HT-29 (cell line): ENCODE measurements at places on chromosomes 1 and 21.

- no peak for DNase-seq
These were observed 59.5 kb downstream of the OPTC start for GRCh38 chr1:203553496-203553895.

GRCh38 chr1:99566290-99567021 lies 79.5 kb upstream of the PALMD start:
- DNase-seq: no peak

- DNase-seq: no peak
These were observed 164.3 kb downstream of the KIF26B start for GRCh38 chr1:245319094-245319493.

DNA sequence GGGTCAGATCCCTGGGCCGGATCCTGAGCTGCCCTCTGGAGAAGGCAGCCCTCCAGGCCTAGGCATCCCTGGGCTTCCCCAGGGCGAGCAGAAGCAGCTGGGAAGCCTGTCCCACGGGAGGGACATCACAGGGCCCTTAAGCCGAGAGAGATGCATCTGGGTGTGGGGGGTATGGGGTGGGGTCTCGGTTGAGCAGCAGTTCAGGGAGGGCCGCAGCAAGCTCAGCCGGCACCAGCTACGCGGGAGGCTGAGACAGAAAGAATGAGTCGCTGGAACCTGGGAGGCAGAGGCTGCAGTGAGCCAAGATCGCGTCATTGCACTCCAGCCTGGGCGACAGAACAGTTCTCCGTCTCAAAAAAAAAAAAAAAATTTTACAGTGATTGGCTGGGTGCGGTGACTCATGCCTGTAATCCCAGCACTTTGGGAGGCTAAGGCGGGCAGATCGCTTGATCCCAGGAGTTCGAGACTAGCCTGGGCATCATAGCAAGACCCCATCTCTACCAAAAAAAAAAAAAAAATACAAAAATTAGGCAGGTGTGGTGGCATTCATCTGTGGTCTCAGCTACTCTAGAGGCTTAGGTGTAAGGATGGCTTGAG lies 37.7 kb downstream of the RRP1 start:
- no peak for DNase-seq

- DNase-seq: no peak
These were observed 1.0 kb downstream of the CCDC181 start for GRCh38 chr1:169426174-169426705.

- DNase-seq: no peak
These were observed 126.6 kb upstream of the PLPPR4 start for GRCh38 chr1:99137554-99138206.

DNA sequence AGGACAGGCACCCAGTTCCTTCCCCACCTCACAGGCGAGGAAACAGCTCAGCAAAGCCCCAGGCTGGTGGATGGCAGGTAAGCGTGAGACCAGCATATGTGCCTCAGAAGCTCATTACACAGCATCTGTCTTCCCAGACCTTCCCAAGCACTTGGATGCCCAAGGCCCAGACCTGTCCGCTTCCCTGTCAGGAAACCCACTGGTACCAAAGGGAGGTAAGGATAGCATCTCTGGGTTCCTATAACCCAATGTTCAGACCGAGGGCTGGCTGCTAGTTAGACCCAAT lies 3.3 kb downstream of the POFUT2 start:
- no peak for DNase-seq

GRCh38 chr1:12774801-12775345 lies 1.3 kb downstream of the PRAMEF12 start:
- no peak for DNase-seq

GRCh38 chr1:43067977-43068751 lies 103.9 kb downstream of the EBNA1BP2 start:
- DNase-seq: peak; percentile 50

DNA sequence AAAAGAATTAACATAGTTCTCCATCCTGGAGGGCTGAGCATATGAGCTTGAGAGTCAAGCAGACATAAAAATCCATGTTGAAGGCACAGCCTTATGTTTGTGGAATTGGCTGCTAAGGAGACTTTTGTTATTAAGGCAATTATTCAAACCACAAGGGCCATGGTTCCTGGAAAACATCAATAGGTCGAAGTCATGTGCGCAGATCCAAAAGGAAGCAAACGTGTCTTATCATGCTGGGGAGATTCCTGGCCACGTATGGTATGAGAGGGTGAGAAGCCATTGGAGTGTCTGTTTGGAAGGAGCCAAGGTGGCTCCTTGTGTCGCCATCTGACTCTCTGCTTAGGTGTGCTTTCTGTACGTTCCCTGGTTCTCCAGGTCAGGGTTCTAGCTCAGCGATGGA lies 61.8 kb upstream of the COA6 start:
- DNase-seq: no peak

- DNase-seq: no peak
These were observed 7.4 kb downstream of the LRRC47 start for GRCh38 chr1:3788756-3789420.

DNA sequence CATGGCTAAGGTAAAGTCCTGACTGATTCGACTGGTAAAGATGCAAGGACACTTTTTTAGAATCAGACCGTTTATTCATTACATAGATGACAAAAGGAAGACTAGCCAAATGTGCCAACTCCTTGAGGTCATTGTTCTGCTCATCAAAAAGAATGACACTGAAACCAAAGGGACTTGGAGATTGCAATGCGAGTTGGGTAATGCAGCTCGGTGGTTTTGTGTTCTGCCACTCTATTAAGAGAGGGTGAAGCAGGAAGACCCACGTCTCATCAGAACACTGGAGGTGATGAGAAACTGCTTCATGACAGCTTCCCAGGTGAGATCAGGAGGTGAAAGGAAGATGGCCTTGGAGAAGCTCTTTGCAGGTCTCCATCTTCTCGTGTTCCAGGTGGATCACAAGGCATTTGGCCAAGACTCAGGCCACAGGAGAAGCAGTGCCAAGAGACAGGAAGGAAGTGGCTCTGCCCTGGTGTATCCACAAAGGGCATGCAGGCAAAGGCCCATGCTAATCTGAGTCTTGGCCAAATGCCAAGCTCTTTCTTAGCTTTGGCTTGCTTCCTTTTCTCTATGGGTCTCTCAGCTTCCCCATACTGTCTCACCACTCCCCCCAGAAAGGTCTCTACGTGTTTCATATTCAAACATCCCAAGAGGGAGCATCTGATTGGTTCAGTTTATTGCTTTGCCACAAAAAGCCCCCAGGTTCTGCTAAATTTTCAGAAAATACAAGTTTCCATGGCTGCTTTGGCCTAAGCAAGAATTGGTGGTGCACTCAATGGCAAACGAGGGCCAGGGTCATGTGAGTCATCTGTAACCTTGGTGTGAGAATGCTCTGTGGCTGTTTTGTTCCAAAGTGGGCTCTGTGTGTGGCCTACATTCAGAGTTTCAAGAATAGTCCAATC lies 5.7 kb upstream of the CCT8 start:
- peak; percentile 49 for DNase-seq

GRCh38 chr1:81406292-81406999 lies 394.3 kb upstream of the ADGRL2 start:
- no peak for DNase-seq

GRCh38 chr1:44067266-44068250 lies 36.3 kb upstream of the SLC6A9 start:
- no peak for DNase-seq

DNA sequence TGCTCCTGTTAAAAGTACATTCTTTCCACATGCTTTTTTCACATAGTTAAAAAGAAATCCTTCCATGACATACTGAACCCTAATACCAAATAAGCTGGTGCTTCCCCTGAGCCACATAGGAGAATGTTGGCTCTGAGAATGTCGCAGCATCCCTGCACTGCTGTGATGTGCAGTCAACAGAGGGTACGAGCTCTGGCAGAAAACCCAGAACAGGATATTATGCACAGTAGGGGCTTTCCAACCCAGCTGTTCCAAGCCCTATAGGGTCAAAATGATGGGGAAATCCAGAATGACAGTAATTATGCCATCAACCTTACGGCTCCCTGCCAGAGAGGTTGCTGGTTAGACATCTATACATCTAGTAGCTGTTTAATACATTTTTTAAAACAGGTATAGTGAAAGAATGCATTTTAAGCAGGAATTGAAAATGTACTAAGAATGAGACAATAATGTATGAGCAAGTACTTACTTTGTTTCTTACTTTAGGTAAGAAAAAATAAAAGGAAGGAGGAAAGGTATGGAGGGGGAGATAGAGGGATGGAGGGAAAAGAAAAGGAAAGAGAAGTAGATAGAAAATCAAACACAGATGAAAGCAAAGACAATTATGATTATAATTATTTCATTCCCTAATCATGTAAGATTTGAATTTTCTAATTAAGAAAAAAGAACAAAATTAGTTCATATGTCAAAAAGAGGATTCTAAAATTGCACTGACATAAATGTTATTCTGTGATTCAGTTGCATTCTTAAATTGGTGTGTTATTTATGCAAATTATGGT lies 126.0 kb downstream of the NR5A2 start:
- no peak for DNase-seq

DNA sequence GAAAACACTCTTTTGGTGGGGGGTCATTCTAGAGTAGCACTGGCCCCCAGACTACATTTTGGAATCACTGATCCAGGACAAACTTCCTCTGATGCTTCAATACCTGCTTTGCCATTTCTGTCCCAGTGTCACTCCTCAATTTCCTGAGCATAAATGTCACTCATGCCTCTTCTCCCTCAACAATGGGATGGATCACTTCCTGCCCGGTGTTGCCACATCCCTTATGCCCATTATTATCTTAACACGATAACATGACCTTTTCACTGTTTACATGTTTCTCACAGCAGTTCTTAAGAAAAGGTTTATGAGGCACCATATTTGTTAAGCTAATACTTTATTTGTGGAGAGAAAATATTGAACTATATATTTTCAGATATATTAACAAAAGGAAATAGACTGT lies 3.9 kb upstream of the ITLN1 start:
- DNase-seq: no peak

- DNase-seq: no peak
These were observed 11.4 kb downstream of the SMAP2 start for GRCh38 chr1:40384887-40385286.

GRCh38 chr1:169795687-169796086 lies 980 bp upstream of the METTL18 start:
- DNase-seq: peak; percentile 34
